ENCODE measurements at places on chromosomes 3 and 15.

- no peak for DNase-seq
These were observed 321.8 kb downstream of the FEZF2 start for GRCh38 chr3:62051506-62051905.

DNA sequence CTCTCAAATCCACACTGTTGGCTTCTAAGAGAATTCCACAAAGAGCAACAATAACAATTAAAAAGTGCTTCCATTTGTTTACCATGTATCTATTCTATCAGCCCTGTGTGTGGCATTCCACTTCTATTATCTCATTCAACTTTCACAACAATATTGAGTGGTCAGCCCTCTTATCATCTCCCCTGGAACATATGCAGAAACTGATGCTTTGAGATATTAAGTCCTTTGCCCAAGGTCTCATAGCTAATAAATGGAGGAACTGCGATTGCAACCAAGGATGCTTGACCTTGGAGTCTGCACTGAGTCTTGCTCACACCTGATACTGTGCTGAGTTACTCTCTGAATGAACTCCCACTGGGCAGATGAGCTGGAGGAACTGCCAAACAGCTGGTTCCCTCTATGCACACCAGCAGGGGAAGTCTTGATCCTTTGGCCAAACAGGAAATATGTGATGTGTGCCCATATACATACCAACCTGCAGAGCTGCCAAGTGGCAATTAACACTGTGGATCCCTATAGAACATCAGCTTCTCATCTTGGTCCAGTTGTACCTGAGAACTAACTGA is 144.7 kb upstream of the WNT5A start:
- no peak for DNase-seq

DNA sequence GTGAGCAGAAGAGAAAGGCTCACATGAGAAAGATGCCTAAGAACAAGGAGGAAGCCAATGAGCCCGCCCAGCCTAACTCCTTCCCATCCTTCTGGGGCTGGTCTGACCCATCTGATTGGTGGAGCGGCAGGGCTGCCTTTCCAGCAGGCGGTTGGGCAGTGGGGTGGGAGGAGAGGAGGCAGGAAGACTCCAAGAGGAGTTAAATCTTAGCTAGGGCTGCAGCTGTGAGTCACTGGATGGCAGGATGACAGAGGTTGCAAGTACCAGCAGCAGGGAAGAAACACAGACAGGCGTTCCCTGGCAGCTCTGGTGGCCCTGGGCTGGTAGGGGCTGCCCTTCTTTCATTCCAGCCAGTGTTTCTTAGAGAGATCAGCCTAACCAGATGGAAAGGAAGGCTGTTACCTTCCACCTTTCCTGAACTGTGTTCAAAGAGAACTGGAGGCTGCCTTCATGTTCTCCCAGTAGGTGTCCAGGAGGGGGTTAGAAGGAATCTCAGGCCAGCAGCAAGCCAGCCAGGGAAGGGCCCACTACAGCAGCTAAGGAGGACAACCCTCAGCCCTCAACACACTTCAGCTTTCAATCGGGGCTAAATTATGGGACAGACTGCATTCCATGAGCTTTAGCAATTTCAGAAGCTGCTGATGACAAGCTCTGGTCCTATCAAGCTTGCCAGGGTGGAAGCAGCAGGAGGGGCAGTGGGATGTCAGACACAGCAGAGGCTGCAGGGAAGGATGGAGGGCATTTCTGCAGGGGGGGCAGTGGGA is 50.3 kb downstream of the CHSY1 start:
- DNase-seq = no peak

GRCh38 chr3:111735243-111735758 is 123.8 kb upstream of the PHLDB2 start:
- no peak for DNase-seq
